AG20443 (cell line): ENCODE measurements at places on chromosomes 6 and 20.

- DNase-seq: no peak
Measured at GRCh38 chr6:78995946-78996345, 82.1 kb downstream of the PHIP start.

GRCh38 chr6:9710574-9710973 is 704.3 kb downstream of the TFAP2A start:
- DNase-seq: no peak

- DNase-seq: no peak
Measured at GRCh38 chr6:142940487-142940886, 4.5 kb downstream of the HIVEP2 start.

GRCh38 chr6:93562582-93562981 is 143.2 kb upstream of the EPHA7 start:
- DNase-seq: no peak

GRCh38 chr6:1297746-1298145 is 14.2 kb upstream of the FOXQ1 start:
- peak; percentile 41 for DNase-seq

GRCh38 chr6:150895928-150896632 is 30.6 kb downstream of the MTHFD1L start:
- no peak for DNase-seq

GRCh38 chr6:137868721-137869548 is 1.9 kb downstream of the TNFAIP3 start:
- no peak for DNase-seq

GRCh38 chr20:38671186-38671585 is 53.1 kb upstream of the SLC32A1 start:
- DNase-seq: no peak

GRCh38 chr6:19035461-19036195 is 648.5 kb downstream of the RNF144B start:
- DNase-seq: no peak

DNA sequence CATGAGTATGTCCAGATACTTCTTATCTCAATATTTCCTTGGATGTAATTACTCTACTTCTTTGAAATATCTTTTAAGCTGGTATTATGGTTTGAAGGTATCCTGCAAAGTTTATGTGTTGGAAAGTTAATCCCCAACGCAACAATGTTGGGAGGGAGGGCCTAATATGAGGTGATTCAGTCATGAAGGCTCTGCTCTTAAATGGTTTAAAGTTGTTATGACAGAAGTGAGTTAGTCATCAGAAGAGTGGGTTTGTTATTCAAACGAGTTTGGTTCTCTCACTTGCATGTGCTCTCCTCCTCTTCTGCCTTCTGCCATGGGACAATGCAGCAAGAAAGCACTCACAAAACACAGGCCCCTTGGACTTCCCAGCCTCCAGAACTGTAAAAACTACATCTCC is 176.3 kb downstream of the KCNQ5 start:
- no peak for DNase-seq

DNA sequence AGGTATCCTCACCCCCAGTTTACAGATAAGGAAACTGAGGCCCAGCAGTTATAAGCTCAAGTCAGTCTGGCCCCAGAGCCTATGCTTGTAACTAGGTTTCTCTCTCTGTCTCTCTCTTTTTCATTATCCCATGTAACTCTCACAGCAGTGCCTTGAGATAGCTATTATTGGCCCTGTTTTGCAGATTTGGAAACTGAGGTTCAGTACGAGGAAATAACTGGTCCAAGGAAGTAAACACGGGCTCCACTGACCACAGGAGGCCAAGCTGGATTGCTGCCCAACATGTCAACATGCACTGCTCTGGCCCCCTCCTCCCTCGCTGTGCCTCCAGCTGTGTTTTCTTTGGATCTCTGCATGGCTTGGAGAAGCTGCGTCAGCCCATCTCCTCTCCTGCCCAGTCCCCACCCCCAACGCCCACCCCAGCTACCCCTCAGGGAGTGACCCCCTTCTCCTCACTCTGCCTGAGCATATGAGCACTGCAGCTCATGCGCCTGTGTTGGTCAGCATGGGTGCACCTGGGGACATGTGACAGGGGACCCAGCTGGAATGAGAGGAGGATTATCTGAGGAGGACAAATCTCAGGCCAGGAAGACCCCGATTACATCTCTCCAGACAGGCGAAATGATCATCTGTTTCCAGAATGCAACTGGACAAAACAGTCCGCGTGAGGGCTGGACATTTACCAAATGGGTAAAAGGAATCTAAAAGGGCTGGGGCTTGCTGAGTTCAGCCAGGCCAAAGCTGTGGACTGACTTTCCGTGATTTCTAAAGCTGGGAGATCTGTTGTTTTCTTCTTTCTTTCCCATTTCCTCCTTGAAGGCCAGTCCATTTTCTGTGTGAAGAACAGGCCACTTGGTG is 7.8 kb upstream of the PLTP start:
- no peak for DNase-seq

DNA sequence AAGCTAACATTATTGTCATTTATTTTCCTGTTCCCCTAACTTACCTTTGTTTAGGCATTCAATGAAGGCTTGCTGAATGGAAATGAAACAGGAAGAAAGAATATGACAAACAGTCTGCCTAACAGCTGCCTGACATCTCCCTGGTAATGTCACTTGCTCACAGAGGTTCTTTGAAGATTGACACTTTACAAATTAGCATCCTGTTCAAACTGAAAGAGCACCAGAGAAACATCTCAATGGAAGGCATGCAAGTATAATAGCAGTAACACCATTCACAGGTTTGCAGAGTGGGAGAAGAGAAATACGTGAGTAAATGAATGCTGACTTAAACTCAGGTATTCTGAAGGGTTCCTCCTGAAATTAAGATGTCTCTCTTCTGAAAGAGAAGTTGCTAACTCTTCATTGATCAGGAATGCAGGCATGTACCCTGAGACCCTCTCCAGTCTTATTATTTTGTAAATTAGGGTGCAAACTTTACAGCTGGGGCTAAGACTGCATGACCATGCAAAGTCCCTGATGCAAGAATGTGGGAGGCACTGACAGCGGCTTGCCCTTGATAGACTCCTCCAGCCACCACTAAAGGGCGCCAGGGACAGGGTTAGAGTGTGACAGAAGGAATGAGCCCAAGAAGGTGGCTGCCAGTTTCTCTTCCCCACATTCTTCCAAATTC is 1.3 kb upstream of the SMLR1 start:
- DNase-seq: no peak
